SK-N-MC (cell line): ENCODE measurements at places on chromosomes 11 and 22.
A peak's percentile ranks its signal among the peaks of the same experiment; 100 is the strongest.

DNA sequence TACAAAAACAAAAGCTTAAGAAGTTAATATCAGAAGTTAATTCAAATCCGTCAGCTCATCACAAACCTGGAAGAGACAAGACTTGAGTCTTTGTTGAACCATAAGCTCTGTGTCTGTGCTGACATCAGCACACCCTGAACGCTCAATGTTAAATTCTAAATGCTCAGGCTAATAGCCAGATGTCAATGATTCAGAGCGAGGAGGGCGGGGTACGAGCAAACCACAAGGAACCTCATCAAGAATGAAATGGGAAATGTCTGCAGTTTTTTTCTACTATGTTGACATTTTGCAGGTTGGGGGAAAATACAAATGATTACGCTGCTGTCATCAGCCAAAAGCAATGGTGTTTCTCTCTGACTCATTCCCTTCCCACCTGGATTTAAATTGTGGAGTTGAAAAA is 1057.2 kb downstream of the NTM start:
- DNase-seq = no peak

DNA sequence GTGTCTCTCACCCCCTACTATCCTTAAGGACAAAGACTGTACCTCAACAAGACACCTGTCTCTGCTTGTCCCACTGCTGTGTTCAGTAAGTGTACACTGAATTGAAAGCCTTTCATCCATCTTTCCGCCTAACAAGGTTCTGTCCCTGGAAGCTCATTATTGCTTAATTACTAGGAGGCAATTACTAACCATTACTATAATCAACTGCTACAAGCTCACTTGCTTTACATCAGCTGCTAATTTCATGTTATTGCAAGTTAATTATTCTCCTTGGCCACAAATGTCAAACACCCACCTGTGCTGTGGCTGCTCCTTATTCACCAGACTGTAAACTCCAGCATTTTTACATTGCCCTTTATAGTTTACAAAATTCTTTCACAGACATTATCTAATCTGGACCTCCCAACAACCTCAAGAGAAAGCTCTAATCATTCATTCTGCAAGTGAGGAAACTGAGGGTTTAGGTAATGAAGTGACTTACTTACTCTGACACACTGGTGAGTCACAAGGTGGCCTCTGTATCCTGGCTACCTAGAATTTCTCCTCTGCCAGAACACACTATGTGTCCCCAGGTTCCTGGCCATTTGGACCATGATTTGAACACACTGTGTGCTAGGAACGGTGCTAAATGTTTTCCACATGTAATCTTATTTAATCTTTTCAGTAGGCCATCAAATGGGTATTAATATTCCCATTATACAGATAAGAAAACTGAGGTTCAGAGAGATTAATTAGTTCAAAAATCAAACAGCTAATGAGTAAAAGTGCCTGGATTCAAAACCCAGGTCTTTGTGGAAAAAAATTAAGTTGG is 66.7 kb downstream of the RAB30 start:
- DNase-seq = no peak

- DNase-seq = no peak
Measured at GRCh38 chr11:15563054-15563453, 448.3 kb downstream of the INSC start.

DNA sequence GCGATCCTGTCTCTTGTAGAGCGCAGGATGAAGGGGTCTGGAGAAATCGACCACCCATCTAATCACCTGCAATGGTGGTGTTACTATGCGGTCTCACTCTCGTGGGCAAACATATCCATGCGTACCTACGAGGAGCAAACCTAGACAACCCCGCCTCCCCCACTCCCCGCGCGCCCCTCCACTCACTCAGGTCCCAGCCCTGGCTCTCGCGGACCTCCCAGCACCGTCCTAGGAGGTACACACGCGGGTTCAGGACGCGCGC is 887 bp downstream of the TRPC6 start:
- DNase-seq = no peak

GRCh38 chr11:130427581-130428315 is 661 bp downstream of the ADAMTS8 start:
- DNase-seq = no peak

GRCh38 chr11:117580866-117581265 is 216.2 kb downstream of the DSCAML1 start:
- no peak for DNase-seq

DNA sequence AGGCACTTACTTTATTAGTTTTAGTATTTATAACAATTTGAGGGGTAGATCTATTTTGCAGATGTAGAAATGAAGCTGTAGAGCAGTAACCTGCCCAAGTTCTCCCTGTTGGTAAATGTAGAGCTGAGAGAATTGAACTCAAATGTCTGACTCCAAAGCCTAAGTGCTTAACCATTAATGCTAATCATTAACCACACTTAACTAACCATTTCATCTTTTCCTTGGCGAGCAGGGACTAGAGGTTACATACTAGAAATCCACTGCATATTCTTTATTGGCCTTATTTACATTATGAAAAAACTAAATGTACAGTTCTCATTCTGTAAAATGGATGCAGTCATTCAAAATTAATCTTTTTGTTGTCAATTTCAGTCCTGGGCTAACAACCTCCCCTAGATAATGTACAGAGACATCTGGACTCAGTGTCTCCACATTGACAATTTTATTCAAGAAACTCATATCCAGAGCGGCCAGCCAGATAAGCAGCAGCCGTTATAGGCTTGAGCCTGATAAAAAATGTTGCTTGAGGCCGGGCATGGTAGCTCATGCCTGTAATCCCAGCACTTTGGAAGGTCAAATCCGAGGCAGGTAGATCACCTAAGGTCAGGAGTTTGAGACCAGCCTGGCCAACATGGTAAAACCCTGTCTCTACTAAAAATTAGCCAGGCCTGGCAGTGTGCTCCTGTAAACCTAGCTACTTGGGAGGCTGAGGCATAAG is 76.7 kb upstream of the PICALM start:
- DNase-seq = no peak

DNA sequence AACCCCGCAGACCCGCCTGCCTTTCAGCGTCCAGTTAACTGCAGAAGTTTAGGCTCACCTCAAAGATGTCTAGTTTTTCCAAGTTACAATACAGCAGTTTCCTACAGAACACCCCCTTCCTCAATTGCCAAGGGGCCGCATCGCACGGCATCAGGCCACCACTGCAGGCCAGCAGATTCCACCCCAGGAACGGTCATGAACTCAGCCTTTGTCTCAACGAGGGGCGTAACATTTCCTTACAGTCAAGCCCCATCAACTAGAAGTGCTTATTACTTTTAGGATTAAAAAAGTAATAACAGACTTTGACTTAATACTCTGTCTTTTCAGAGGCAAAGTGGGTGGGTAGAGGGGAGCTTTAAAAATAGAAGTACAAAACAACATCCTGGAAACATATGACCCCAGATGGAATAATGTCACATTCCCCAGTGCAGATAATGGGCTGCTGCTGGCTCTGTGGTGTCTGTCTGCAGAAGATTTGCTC is 36.3 kb downstream of the PPP2R1B start:
- DNase-seq = no peak

GRCh38 chr11:123707606-123708205 is 33.8 kb downstream of the ZNF202 start:
- DNase-seq = peak; percentile 35

- no peak for DNase-seq
Measured at GRCh38 chr22:42544686-42545085, 9.1 kb upstream of the SERHL2 start.

DNA sequence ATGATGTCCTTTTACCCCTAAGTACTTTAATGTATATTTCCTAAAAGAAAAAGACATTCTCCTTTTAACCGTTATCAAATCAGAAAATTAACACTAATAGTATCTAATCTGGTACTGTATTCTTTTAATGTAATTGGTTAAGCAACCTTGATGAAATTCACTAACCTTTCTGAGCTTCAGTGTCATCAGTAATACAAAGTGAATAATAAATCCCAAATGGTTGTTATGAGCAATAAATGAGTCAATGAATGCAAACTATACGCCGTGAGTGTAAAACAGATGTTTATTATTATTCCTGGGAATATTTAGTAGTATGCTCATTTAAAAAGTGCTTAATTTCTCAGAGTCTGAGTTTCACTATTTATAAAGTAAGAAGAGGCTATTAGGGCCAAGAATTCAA is 21.5 kb downstream of the UEVLD start:
- DNase-seq = no peak

- no peak for DNase-seq
Measured at GRCh38 chr11:126084608-126084912, 21.9 kb upstream of the CDON start.

GRCh38 chr22:49953027-49953679 is 7.4 kb upstream of the PIM3 start:
- no peak for DNase-seq

DNA sequence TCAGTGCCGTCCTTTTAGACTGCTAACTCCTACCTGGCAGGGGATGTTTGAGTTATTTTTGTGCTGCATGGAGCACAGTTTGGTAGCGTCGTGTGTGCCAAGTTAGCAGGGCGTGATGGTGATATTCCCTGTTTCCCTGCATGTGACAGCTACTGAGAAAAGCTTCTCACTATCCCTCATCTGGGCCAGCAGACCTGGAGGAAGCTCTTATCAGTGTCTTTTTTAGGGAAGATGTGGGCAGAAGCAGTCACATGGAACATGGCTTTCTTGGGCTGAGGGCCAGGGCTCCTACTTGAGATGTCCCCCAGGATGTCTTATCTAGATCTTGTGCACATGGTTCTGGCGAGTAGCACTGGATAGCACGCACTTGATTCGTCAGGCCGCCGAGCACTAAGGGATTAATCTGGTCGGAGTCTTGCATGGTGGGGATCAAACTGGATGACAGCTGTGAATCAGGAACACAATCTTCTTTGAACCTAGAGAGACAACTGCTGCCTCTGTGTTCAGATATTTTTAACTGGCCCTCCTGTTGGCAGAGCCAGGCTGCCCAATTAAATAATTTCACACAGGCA is 33.8 kb downstream of the TECTA start:
- no peak for DNase-seq

DNA sequence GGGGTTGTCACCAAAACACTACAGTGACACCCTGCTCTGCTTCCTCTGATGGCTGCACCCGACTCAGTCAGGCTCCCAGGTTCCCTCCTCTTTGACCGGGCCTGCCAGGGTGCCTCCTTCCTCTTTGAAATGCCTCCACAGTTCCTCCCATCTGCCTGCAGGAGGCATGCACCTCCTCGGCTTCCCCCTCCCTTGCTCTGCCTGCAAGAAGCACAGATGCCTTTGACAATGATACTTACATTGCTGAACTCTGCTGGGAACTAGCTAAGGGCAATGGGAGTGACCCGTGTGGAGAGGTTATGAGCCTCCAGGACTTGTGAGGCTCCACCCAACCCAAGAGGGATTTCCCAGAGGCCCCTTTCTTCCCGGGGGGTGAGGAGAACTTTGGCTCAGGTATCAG is 674.1 kb downstream of the OPCML start:
- no peak for DNase-seq

- DNase-seq = no peak
Measured at GRCh38 chr22:33875316-33875715, 45.0 kb downstream of the LARGE1 start.

- DNase-seq = no peak
Measured at GRCh38 chr11:6745018-6745417, 26.8 kb downstream of the OR2AG2 start.

DNA sequence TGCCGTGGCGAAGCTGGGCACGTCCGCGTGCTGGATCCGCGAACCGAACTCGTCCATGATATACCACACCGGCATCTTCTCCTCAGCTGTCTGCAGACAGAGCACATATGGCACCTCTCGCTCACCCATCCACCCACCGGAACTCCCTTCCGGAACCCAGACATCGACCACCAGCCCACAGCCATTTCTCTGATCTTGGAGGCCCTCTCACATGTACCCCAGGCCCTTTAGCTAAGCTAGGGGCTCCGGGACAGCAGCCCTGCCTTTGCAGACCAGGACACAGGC is 7.1 kb downstream of the TTLL12 start:
- DNase-seq = no peak

GRCh38 chr11:133747409-133747808 is 97.9 kb downstream of the SPATA19 start:
- DNase-seq = no peak

- DNase-seq = no peak
Measured at GRCh38 chr11:78078218-78079167, 1.2 kb downstream of the NDUFC2 start.

DNA sequence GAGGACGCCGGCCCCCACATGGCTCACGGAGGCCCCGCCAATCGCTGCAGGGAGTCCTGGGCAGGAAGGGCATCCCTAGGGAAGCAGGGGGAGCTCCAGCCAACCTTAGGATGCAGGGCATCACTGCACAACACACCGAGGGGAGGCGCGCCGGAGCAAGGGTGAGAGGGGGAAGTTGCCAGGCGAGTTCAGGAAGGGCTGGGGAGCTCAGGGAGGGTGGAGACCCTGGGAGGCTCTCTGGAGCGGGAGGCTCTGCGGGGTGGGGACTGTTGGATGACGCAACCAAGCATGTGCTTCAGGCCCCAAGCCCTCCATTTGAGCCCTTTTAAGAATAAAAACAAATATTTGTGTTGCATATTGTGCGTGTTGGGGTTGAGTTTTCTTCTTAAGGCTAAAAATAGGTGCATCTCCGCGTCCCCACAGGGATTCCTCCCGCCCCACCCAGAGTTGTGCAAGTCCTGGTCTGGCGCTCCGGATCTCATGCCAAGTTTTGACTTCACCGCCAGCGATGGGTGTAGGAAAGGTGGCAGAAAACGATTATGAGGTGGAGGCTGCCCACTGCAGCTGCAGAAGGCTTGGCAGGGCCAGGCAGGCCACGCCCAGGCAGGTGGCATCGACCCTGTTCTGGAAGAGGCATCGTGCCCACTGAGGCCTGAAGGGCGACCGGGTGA is 65.2 kb downstream of the WNT7B start:
- DNase-seq = no peak

GRCh38 chr11:128934926-128935325 is 7.7 kb downstream of the TP53AIP1 start:
- no peak for DNase-seq

DNA sequence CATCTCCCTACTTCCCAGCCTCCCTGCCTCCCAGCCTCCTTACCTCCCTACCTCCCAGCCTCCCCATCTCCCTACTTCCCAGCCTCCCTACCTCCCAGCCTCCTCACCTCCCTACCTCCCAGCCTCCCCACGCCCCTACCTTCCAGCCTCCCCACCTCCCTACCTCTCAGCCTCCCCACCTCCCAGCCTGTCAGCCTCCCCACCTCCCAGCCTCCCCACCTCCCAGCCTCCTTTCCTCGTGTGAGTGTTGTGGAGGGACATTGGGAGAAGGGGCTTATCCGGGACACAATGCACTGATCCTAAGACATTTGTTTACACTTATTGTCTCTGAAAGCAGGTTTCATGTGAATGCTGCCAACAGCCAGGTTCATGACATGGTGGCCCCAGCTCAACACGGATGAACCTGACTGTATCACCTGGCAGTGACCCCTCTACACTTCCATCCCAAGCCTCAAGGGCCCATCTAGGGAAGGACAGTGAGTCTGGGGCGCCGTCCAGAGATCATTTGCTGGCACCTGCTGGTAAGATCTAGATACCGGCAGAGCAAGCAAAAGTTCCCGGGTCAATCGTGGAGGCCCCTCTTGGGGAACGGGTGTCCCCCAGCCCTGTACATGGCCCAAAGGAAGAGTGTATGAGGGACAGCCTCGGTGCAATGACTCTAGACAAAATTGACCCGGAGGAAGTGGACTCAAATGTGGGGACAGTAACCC is 34.5 kb upstream of the TH start:
- no peak for DNase-seq

GRCh38 chr22:32336771-32337424 is 20.8 kb upstream of the RFPL3 start:
- no peak for DNase-seq

GRCh38 chr22:19782533-19782932 is 22.0 kb downstream of the TBX1 start:
- DNase-seq = no peak

- DNase-seq = no peak
Measured at GRCh38 chr22:46894851-46895640, 132.6 kb downstream of the TBC1D22A start.
